ENCODE measurements at places on chromosomes 7 and 10.

GRCh38 chr7:24891311-24891735, 88.7 kb downstream of the OSBPL3 start:
- DNase-seq: no peak

DNA sequence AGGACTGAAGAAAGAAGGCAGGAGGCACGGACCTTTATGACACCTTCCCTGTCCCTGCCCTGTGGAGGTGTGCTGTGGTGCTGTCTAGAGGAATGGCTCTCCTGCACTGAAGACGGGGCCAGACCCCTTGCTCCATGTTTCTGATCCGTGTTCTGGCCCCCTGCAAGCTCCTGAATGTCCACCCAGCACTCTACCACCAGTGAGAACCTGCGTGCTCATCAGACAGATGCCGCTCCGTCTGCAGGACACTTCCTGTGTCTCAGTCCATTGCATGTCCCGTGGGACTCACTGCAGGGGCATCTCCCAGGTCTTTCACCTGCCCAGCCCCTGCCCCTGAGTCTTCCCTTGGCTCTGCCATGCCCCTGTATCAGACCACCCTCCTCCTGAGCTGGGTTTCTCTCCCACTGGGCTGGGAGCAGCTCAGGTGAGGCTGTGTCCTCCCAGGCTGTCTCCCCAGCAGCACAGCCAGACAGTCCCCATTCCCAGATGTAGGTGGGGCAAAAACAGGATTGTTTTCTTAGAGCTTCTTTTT, 278.3 kb upstream of the ZNF32 start:
- DNase-seq: no peak

GRCh38 chr10:3961082-3961481, 176.1 kb upstream of the KLF6 start:
- DNase-seq: no peak

DNA sequence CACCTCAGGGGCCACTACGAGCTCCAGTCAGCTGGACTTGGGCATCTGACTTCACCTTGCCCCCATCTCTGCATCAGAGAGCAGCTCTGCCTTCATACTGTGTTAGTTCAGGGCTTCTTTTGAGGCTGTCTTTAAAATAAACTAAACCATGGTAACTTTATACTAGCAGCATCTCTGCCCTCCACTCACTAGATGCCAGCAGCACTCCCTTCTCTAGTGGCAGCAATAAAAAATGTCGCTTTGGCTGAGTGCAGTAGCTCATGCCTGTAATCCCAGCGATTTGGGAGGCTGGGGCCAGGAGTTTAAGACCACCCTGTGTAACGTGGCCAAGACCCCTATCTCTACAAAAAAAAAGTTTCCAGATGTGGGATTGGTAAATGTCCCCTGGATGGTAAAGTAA, 584.4 kb downstream of the INHBA start:
- DNase-seq: no peak

DNA sequence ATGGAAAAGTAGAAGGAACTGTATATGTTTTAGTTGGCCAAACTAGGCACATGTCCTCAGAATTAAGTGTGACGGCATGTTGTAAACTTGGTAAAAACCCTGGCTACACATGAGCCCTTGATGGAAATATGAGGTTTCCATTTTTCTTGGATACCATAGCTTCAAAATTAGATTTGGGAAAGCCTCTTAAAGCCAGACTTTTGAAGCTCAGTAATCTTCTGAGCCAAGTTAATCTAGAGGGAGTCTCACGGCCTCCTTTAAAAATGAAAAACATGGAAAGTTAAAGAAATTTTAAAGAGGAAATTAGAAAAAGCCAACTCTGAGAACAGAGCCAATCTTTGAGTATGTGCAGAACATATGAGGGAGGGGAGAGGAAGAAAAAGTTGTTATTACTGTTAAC, 376.0 kb downstream of the CTNNA3 start:
- DNase-seq: no peak

DNA sequence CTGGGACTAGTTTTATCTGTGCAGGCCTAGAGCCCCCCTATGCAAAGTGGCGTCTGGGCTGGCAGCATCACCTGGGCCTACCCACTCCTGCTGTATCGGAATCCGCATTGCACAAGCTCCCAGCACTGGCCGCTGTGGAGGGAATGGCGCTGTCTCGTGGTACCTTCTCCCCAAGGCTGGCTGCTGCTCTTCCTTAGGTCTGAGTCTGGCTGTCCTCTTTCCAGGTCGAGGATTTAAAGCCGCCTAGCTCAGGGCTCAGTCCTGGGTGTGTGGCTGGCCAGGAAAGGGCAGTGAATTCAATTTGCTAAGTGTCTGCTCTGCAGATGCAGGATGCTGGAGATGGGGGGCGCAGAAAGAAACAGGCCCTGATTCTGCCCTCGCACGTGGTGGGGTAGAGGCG, 44.7 kb downstream of the MGMT start:
- DNase-seq: no peak

DNA sequence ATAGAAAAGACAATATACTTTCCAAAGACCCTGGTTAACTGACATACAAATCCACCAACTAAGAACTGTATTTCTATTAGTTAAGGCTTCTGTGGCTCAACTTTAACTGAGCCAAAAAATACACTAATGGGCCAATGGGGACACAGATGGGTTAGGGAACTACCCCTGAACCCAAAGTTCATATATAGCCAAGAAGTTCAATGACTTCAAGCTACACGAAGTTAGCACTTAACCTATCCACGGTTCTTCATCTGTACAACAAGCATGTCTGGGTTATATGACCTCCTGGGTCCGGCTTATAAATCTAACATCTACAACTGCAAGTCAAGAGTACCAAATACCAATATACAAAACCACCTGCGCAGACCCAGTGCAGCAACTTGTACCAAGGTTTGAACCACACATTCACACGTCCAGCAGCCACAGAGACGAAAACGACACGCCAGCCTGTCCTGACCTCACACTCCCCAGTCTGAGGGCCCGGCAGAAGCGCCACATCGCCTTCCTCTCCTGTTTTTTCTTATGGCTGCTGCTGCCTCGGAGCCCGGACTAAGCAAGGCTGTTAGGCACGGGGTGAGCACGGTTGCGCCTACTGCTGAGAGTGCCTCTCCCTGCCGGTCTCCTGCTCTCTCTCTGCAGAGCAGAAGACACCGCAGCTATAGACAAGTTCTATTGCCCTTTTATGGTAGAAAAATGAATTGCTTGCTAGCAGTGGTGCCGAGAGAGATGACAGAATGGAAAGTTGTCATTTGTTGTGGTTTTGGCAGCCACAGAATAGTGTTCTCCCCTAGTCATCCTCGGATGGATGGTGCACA, 86.3 kb downstream of the RNF216 start:
- peak; percentile 31 for DNase-seq

DNA sequence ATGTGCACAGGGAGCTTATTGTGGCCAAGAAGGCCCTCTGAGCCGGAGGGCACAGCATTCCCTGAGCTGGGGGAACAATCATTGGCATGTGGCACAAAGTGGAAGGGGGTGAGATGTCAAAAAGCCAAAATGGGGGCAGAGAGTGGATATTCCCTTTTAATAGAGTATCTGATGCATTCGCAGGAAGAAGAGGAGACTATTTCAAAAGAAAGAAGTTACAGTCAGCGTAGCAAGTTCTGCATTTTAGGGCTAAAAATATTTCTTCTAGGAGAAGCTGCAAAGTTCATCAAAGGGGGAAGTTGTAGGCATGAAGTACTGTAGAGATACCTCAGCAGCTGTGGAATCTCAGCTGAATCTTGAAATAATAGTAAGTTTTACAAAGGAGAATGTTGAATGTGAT, 136.0 kb upstream of the WDR11 start:
- DNase-seq: no peak

DNA sequence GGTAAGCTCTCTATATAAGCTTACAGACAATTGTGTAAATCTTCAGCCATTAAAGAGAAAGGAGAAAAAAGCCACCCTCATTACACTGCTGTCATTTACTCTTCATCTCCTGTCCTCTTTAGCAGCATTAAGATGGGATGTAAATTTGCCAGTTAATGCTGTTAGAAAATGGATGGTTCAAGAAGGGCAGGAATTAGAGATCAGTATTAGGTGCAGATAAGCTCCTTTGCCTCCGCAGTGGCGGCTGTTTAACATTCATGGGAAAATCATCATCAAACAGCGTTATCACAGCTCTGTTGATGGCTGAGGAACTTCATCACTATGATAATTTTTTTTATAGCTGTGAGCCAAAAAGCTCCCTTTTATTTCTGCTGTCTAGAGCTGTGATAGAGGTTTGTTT, 61.8 kb upstream of the FAM204A start:
- DNase-seq: no peak

GRCh38 chr7:76340617-76341131, 18.1 kb downstream of the YWHAG start:
- no peak for DNase-seq

GRCh38 chr10:18737841-18738240, 78.6 kb downstream of the ARL5B start:
- no peak for DNase-seq

DNA sequence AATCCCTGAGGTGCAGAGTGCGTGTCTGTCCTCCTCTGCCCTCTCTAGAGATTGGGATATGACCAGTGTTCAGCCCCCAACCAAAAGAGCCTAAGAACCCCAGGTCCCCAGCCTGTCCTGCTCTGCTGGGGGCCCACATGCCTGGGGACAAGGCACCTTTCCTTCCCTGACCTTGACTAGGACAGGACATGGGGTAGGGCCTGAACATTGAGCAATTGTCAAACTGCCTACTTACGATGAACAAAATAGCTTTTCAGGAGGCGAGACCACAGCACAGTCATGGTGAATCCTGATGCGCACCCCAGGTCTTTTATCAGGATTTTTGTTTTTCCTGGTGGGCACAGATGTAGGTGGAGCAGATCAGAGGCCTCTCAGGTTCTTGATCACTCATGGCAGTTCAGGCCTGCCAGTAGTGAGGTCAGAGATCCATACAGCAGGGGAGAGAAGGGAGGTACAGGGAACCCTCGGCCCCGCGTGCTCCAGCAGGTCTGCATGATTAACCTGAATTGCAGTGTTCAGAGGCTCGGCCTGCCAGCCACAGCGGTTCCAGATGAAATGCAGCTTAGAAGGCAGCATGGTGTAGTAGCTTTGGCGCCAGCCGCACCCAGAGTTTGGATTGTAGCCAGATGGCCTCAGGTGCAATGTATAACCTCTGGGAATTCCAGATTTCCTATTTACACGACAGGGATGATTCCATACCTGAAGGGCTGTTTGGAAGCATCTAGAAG, 191.3 kb downstream of the CUX1 start:
- DNase-seq: no peak

- DNase-seq: no peak
Observed at GRCh38 chr10:95306318-95306650, 15.5 kb upstream of the PDLIM1 start.

- no peak for DNase-seq
Observed at GRCh38 chr7:110801502-110801901, 289.4 kb upstream of the LRRN3 start.

GRCh38 chr10:5776136-5776880, 36.9 kb downstream of the GDI2 start:
- no peak for DNase-seq

- DNase-seq: no peak
Observed at GRCh38 chr10:23351926-23352519, 7.4 kb upstream of the C10orf67 start.

- DNase-seq: no peak
Observed at GRCh38 chr7:73429215-73429614, 4.4 kb upstream of the FZD9 start.

All from activated CD8-positive, alpha-beta memory T cell treated with anti-CD3 and anti-CD28 coated beads for 4 hours (primary cell).